ENCODE measurements at places on chromosomes 1 and 21.

- DNase-seq: no peak
Measured at GRCh38 chr1:154664331-154665002, 56.5 kb upstream of the ADAR start.

DNA sequence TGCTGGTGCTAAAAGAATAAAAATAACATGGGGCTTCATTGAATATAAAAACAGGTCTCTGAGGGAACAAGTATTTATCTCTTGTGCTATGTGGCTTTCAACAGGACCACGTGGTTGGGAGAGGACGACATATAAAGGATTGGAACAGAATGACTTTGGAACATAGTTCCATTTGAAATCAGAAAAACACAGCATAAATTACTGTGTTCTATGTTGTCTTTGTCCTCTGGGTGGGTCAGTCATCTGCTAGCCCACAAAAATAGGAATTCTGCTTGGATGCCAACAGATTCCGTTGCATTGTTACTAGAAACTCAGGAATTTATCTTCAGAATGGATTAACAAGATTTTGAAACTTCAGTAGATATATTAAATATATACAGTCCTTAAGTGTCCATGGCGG lies 5.9 kb downstream of the CEP85 start:
- peak; percentile 16 for DNase-seq

DNA sequence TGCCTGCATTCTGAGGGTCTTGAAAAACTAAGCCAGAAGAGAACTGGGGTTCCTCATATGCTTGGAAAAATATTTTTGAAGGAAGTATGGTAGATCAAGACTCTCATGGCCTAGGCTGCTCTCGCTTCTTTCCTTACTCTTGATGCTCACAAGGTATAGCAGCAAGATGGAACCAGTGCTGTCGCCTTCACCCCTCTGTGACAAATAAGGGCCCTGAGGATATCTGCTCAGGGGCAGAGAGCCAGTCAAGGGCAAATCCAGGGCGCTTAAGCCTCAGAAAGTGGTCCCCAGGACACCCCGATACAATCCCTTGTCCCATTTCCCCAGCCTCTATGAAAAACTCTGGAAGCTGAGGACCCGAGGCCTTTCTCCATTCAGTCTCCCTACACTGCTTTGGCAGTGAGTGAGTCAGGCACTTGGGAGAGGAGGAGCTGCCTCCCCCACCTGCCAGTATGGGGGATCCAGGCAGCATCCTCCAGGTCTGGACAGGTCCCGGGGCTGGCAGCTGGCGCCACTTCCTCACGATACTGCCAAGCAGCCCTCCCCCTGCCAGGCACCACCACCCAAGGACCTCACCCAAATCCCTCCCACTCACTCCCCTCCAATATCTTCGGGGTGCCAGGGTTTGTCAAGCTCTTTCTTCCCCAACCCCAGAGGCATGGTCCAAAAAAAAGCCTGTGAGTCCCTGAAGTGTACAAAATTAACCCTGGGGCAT lies 1.3 kb downstream of the IGSF9 start:
- DNase-seq: no peak

DNA sequence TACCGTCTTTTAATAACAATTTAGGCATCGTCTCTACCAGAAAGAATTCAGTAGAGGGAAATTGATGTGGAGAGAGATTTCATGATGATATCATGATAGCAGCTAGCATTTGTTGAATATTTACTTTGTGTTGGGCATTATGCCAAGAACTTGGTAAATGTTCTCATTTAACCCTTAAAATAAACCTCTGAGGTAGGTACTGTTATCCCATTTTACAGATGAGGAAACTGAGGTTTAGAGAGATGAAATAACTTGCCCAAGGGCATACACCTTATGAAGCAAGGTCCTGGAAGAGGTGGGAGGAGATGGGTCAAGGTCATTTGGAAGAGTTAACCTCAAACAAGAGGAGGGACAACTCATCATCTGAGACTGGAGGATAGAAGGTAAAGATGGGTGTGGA lies 34.8 kb downstream of the TSNAX start:
- DNase-seq: no peak

DNA sequence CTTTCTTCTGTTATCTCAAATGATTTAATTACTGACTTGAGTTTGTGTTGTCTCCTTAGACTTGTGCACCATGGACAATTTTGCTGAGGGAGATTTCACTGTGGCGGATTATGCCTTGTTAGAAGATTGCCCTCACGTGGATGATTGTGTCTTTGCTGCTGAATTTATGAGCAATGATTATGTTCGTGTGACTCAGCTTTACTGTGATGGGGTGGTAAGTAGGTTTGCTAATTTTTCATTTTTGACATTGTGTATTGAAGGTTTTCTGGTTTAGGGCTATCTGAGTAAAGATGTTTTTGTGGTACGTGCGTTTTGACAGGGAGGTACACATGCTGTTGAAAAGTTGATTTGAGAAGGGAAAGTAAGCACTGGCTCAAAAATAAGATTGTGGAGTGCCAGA lies 14.1 kb downstream of the TTC3 start:
- DNase-seq: no peak
